ENCODE measurements at places on chromosomes 2 and 18.

GRCh38 chr2:56197816-56198215 lies 14.0 kb downstream of the CCDC85A start:
- no peak for DNase-seq

DNA sequence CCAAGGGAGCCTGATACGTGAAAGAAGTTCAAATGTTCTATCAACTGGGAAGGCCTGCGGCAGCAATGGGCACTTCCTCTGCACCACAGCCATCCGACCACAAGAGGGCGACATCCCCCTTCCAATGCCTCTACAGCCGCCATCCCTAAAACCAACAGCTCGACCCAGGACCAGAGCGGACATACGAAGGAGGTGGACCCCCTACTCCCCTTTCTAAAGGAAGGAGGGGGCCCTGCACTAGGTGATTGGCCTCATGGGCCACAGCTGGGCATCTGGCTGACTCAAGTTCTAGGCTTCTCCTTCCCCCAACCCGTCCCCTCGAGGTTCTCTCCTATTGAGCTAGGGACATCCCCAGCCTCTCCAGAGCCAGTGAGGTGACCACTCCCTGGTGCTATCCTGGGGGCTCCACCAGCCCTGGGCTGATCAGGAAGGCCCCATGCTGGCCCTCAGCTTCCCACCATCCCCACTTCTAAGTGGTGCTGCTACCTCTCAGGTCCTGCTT lies 217.2 kb downstream of the TNS1 start:
- peak; percentile 76 for DNase-seq

DNA sequence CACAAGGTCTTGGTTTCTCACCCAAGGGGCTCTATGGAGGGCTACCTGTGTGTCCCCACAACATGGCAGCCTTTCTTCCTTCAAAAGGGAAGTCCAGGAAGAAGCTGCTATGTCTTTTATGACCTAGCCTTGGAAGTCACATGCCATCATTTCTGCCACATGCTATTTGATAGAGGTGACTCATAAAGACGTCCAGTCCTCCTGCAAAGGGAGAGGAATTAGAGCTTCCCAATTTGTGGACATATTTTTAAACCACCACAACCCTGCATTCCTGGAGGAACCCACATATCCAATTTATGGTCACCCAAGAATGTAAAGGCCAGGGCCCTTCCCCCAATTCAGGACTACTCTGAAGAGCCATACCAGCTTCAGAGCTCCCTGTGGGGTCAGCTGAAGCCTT lies 246.2 kb downstream of the CYP26B1 start:
- DNase-seq, result no peak

GRCh38 chr2:147630585-147630984 lies 214.2 kb upstream of the ACVR2A start:
- no peak for DNase-seq

DNA sequence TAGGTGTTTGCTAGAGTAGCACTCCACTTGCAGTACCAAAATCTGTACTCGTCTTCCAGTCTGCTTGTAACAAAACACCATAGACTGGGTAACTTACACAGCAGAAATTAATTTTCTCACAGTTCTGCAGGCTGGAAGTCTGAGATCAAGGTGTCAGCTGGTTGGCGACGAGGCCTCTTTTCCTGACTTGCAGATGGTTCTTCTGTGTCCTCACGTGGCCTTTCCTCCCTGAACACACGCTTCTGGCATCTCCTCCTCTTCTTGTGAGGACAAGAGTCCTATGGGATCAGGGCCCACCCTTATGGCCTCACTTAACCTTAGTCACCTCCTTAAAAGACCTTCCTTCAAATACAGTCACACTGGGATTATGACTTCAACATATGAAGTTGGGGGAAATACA lies 493.5 kb upstream of the MYT1L start:
- no peak for DNase-seq

DNA sequence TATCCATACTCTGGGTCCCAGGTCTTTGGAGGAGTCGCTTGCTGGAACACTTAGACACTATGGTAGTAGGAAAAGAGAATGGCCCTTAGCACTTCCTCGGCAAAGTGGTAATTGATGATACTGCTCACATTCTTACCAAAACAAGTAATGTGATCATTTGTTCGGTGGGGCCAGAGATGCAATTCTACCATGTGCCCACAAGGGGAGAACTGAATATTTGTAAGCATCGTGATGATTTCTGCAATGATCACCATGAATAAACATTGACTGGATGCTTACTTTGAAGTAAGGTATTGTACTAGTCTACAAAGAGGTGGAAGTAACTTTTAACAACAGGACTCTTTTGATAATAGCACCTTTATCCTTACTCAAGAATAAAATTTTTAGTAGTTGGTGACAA lies 109.7 kb downstream of the CD8B2 start:
- no peak for DNase-seq

GRCh38 chr2:217225596-217225995 lies 365.7 kb upstream of the TNP1 start:
- no peak for DNase-seq
